PC-9 (cell line): ENCODE measurements at places on chromosomes 13 and 19. TPM values are rescaled to one million over a fixed set of nuclear protein-coding genes. Genes with fewer than 3 reads are reported as not detected.

DNA sequence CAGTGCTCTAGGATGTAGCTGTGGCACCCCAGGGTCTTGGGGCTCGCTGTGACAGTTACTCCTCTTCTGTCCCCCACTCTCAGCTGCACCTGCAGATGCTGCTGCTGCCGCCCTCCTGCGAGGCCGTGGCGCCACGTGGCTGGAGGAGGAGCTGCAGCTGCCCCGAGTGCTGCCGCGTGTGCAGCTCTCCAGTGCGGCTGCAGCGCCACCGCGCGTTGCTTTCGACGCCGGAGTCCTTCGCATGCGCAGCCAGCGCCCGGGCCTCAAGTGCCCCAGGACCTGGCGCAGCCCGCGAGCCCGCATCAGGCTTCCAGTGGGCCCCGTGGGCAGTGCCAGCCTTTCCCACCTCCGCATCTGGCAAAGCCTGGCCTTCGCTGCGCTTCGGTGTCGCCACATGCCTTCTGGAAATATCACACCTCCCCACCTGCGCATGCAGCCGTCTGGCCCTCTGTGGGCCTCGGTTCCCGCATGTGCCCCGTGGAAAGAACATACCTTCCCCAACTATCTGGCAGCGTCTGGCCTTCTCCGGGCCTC lies 692 bp upstream of the ZNF580 start:
- H3K4me1 ChIP-seq = peaks cover 19% of the 10 kb centered on the region
- no peak for DNase-seq
- H3K36me3 ChIP-seq = peaks cover 3% of the 10 kb centered on the region; the same call in 1 of the 2 replicates
- H3K27me3 ChIP-seq = no peaks in the 10 kb centered on the region
- 0 out of 2 replicates have a peak overlapping the region, but pooled peaks have one; percentile 40 for H3K27ac ChIP-seq

DNA sequence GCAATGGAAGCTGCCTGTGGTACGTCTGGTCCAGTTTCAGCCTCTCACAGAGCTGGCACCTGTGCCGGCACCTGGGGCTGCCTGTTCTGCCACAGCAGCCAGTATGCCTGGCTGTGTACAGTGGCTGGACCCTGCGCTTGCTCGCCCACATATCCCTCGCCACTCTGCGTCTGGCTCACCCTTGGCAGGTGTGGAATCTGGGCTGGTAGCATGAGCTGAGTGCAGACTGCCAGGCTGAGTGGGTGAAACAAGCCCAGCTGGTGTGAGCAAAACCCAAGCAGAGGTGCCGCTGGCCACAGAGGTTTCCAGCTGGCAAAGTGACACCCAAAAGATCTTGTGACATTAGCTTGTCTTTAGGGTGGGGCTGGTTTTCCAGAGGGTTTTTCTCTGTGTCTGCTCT lies 80.7 kb downstream of the ING1 start:
- no peak overlapping the region for H3K4me3 ChIP-seq
- no peaks in the 10 kb centered on the region for H3K4me1 ChIP-seq
- peaks cover 60% of the 10 kb centered on the region for H3K27me3 ChIP-seq
- H3K27ac ChIP-seq = no peak overlapping the region
- DNase-seq = no peak
- no peaks in the 10 kb centered on the region for H3K36me3 ChIP-seq

DNA sequence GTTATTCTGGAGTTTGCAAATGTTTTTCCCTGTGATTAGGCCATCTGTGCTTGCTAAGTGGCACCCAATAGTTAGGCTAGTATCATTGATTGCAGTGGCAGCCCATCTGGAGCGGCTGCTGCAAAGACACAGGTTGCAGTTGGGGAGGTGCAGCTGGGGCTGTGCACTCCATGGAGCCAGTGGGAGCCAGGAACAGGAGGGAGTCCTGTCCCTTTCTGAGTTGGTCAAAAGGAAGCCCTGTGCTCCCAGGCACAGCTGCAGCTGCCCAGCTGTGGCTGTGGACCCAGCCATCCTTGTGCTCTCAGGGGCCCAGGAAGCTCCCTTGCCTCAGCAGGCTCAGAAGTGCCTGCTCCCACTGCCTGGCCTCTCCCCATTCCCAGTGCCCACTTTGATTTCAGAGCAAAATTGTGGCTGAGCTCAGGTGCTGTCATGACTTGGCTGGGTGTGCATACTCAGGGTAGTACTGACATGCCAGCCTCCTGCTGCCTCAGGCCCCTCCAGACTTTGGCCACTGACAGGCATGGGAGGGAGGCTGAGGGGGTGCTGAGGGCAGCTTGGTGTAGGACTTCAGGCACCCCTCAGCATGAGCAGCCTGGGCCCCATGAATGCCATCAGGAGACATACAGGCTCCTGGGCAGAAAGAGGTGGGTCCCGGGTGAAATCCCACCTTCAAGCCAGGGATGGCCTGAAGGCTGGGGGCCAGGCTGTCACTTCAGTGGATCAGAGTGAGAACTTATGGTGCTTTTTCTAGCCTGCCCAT lies 270.6 kb downstream of the PCDH20 start:
- H3K27me3 ChIP-seq = no peaks in the 10 kb centered on the region
- no peaks in the 10 kb centered on the region for H3K36me3 ChIP-seq
- no peak overlapping the region for H3K27ac ChIP-seq

The IGFL3 gene
- total RNA-seq = 0.96 TPM in 1 of 2 replicates, not detected in the other

DNA sequence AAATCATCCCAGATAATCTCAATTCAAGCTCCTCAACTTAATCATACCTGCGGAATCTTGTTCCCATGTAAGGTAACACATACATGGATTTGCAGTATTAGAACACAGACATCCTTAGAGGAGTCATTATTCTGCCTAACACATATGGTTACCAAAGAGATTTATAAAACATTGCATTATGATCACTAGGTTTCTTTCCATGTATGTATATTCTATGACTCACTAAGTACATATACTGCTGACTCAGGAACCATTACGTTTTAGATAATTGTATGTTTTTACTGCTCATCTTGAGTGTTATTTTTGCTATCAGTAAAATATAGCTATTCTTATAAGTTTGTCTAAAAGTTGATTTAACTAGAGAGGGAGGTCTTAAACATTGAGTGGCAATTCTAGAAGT lies 182.9 kb downstream of the SLITRK6 start:
- no peaks in the 10 kb centered on the region for H3K27me3 ChIP-seq
- DNase-seq = no peak
- no peak overlapping the region for H3K4me3 ChIP-seq
- H3K36me3 ChIP-seq = no peaks in the 10 kb centered on the region

The IL11 gene
- total RNA-seq = 4.1 and 6.6 TPM in 2 replicates

The SIX5 gene
- 27.6 and 31.1 TPM in 2 replicates for total RNA-seq

DNA sequence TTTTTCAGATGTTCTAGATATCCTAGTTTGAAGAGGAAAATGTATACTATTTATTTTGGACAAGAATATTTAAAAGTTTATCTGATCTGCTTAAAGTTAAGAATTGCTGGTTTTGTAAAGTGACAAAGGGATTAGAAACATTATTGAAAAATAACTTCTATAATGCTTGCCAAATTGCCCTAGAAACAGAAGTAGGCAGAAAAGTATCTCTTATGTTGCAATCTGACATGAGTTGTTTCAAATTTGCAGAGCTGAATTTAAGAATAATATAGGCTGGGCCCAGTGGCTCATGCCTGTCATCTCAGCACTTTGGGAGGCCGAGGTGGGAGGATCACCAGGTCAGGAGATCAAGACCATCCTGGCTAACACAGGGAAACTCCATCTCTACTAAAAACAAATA lies 777.1 kb downstream of the LIG4 start:
- no peak overlapping the region for H3K27ac ChIP-seq
- no peaks in the 10 kb centered on the region for H3K36me3 ChIP-seq
- no peaks in the 10 kb centered on the region for H3K27me3 ChIP-seq
- H3K4me1 ChIP-seq = no peaks in the 10 kb centered on the region

DNA sequence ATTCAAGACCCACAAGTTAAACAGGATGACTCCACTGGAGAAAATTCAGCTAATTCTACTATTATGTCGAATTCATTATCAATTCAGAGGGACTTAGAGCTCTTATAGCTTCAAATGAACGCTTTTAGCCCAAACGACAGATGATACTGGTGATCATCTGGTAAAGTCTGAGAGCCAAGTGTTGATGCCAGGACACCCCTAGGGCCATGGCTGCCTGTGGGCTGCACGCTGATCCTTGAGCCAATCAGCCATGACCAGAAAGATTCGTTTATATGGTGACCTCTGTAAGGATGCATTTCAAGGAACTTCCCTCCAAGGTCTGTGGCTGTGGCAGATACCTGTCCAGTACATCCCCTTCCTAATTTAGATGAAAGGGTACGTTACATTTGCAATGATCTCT lies 10.9 kb downstream of the MEDAG start:
- no peak overlapping the region for H3K4me3 ChIP-seq
- no peaks in the 10 kb centered on the region for H3K4me1 ChIP-seq
- no peaks in the 10 kb centered on the region for H3K36me3 ChIP-seq
- H3K27ac ChIP-seq = no peak overlapping the region
- H3K27me3 ChIP-seq = peaks cover 17% of the 10 kb centered on the region; the same call in 1 of the 2 replicates

The NLRP4 gene
- total RNA-seq = 1.6 and 1.7 TPM in 2 replicates

DNA sequence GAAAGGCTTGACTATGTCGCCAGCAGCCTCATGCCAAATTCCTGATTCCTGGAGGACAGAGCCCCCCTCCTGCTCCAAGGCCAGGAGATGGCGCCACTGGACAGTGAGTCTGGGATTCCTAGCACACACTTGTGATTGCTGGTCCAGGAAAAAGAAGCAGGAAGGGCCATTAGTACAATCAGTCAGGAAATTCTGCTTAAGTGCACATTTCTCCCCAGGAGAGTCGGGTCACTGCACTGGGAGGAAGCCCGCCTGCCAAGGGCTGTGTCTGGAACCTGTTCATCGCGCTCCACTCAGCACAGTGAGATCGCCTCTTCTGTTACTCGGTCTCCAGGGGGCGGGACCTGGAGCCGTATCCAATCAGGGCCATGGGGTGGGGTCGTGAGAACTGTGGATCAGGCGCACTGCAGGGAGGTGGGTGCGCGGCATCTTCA lies 65.1 kb downstream of the ZNF823 start:
- no peaks in the 10 kb centered on the region for H3K4me1 ChIP-seq
- H3K4me3 ChIP-seq = no peak overlapping the region
- no peaks in the 10 kb centered on the region for H3K36me3 ChIP-seq
- peak; percentile 28 for DNase-seq
- no peaks in the 10 kb centered on the region for H3K27me3 ChIP-seq
- no peak overlapping the region for H3K27ac ChIP-seq

DNA sequence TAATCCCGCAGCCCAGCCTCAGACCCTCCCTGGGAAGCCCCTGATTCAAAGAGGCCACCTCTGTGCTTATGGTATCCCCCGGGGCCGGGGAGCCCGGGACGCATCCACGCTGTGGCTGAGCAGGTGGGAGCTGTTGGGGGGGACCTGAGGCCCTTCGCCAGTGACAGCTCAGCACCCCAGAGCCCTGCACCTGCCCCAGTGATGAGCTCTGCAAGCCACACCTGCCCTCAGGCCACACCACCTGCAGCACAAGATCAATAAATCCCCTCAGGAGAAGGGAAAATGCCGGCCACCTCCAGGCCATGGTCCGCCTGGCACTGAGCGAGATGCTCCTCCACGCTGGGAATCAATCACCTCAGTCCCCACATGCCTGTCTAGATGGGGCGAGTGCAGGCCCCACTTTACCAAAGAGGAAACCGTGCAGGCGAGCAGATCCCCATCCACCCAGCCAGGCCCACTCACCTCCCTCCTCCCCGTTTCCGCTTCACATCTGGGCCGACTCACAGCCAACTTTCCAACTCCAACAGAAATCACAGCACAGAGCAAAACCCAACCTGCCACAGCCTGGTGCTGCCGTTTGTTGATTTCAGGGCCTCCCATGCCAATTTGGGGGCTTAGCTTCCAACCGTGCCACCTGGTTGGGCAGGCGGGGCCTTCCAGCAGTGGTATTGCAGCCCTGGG lies 12.8 kb downstream of the MOB3A start:
- DNase-seq = no peak
- no peaks in the 10 kb centered on the region for H3K27me3 ChIP-seq
- no peaks in the 10 kb centered on the region for H3K36me3 ChIP-seq

- H3K36me3 ChIP-seq = no peaks in the 10 kb centered on the region
- DNase-seq = no peak
- no peak overlapping the region for H3K4me3 ChIP-seq
- H3K27me3 ChIP-seq = no peaks in the 10 kb centered on the region
- no peak overlapping the region for H3K27ac ChIP-seq
These were observed 10.7 kb downstream of the IL17D start for GRCh38 chr13:20714161-20714560.

The KIR3DL2 gene
- not detected in 2 replicates for total RNA-seq

The KLK11 gene
- 1.5 and 1.6 TPM in 2 replicates for total RNA-seq

DNA sequence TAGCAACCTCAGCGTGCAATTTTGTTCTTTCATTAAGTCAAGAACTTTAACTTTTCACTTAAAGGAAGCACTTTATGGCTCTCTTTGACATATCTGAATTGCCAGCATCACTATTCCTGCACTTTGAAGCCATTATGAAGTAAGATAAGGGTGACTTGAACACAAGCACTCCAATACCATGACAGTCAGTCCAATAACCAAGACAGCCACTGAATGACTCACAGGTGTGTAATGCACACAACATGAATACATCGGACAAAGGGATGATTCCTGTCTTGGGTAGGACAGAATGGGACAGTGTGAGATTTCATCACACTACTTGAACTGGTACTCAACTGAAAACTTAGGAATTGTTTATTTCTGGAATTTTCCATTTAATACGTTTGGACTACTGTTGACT lies 233.7 kb upstream of the IPO5 start:
- H3K27me3 ChIP-seq = 0 out of 2 replicates have a peak, but pooled peaks cover 3% of the 10 kb centered on the region
- H3K27ac ChIP-seq = no peak overlapping the region
- no peak for DNase-seq
- H3K4me3 ChIP-seq = no peak overlapping the region
